ENCODE measurements at places on chromosomes 6 and 20. TPM values are rescaled to one million over a fixed set of nuclear protein-coding genes. Genes with fewer than 3 reads are reported as not detected.

The SLC24A3 gene
- 0.11 TPM for total RNA-seq

GRCh38 chr6:157193443-157193996 lies 129.8 kb downstream of the TMEM242 start:
- DNase-seq = no peak

The GATA5 gene
- not detected for total RNA-seq

GRCh38 chr20:11880680-11881079 lies 37.0 kb upstream of the BTBD3 start:
- DNase-seq = no peak

DNA sequence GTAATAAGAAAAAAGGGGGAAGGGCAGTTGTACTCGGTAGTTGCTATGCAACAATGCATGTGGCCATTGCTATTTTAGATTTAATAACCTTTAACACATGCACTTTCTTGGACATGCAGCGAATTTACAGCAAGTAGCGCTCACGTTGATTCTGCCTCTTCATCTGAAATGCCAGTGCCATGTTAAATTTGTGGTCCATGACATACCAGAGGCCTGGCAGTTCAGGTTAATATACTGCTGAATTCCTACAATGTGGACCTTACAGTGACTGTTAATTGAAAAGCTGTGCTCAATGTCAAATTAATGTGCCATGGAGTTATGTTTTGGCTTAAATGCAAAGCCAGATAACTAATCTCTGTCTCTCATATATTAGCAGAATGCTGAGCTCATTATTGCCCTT lies 699.7 kb downstream of the DOK5 start:
- no peak for DNase-seq

DNA sequence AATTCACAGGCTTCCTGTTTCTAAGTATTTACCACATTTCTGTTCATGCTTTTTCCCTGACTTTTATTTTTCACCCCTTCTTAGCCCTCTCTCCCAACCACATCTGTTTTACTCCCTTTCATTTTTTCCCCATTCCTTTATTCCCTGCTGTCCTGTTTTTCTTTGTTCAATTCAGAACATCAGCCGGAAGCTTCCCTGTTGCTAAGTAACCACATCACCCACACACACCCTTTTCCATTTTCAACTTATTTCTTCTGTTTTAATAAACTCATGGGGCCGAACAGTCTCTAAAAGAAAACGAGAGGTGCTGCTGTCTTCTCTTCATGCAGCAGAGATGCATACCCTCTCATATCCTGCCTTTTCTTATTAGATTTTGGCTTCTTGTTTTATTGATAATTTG lies 53.5 kb upstream of the CEP85L start:
- no peak for DNase-seq

The LPA gene
- not detected for total RNA-seq

DNA sequence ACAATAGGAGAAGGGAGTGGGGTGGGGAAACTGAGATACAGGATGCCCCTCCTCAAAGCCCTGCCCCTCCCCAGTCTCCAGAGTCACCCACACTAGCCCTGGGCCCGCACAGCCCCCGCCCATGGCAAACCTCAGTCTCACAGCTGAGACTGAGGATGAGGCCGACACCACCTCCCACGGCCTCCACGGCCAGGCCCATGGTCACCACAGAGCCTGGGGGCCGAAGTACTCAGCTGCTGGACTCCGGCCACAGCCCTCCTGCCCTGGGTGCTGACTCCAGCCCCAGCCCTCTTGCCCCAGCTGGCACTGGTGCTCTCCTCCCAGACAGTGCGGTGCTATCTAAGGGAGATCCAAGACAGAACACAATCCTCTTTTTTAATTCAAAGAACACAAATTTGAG lies 176.1 kb downstream of the TTLL2 start:
- DNase-seq = no peak
